ENCODE measurements at places on chromosomes 2 and 18.

DNA sequence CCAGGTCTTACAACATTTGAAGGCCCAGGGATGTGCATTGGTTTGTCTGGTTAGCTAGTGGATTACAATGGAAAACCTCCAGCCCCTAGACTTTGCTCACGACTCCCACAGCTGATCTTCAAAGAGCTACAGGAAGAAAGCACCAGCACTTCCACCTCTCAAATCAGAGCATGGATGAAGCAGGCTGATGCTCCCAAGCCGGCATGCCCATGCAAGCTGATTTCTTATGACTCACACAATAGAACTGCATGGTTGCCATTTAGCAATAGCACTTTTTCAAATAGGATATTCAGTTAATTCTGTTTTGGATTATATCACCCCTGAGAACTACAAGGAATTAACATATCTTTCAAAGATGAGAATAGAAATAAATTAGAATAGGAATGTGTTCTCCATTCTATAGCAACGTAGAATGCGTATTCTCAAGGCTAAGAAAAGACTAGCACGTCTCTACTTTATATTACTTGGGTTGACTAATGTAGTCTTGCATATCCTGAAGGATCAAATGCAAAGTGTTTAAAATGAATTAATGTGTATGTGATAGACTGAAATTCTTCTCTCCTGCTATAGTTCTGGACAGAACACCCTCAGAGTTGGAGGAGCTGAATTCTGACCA is 292.4 kb downstream of the TRIB2 start:
- DNase-seq, result no peak

- DNase-seq, result no peak
These were observed 262.9 kb downstream of the AFF3 start for GRCh38 chr2:99879481-99879880.

DNA sequence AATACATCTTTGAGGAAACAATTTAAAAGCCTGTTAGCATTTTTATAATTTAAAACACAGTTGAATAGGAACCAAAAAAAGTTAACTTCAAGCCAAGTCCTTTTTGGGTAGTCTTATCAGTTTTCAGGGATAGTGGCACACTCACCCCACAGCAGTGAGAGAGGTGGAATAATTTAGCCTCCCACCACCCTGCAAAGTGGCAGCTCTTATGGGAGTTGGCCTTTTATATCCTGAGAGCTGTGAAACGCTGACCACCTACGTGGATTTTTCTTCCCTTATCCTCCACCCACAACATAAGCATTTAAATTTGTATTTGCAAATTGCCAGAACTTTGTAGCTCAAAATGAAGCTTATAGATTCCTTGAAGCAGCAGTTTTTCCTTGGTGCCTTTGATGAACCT is 167.1 kb downstream of the MYO1B start:
- no peak for DNase-seq

- DNase-seq, result no peak
These were observed 22.9 kb upstream of the GNAL start for GRCh38 chr18:11666176-11666575.

DNA sequence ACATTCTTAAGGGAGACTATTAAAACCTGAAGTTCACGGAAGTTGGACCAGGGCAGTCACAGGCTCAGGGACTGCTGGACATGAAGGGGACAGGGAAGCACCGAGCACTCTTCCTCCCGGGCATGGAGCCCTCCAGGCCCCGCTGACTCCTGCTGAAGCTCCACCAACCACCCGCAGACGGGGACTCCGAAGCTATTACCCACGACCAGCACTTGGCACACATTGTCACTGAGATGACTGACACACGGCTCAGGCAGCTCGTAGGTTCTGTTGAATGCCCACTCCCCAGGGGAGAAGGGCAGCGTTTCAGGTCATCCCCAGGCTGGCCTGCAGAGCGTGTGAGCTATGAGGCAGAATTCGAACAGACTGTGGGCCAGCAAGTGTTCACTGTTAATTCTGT is 234.8 kb downstream of the NDUFA10 start:
- DNase-seq, result no peak

DNA sequence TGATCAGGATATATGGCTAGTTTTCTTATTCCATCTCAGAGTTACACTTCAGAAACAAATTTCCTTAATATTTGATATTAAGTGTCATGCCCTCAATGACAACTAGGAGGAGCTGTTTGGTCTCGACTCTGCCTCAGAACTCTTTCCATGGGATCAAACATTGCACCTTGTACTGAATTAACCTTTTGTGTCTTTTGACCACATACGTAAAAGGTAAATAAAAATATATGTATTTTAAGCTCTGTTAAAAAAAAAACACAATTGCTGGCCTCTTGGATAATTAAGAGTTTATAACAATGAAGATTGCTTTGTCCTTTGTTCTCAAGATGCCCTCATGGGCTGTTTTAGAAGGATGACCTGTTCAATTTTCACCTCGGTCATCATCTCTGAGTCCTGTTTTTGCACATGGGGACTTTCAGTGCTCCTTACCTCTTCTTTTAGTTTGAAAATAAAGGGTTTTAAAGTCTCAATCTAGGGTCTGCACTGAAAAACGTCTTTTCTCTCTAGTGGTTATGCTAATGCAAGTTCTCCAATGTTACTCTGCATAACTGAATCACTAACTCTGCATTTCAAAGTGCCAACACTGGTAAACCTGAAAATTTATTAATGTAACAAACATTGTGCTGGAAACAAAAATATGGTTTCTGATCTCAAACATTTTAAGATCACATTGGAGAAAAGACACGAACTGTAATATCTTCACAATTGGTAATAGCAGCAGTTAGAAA is 18.8 kb upstream of the FN1 start:
- DNase-seq, result peak; percentile 15

- no peak for DNase-seq
These were observed 125.1 kb downstream of the GPD2 start for GRCh38 chr2:156561326-156561725.

DNA sequence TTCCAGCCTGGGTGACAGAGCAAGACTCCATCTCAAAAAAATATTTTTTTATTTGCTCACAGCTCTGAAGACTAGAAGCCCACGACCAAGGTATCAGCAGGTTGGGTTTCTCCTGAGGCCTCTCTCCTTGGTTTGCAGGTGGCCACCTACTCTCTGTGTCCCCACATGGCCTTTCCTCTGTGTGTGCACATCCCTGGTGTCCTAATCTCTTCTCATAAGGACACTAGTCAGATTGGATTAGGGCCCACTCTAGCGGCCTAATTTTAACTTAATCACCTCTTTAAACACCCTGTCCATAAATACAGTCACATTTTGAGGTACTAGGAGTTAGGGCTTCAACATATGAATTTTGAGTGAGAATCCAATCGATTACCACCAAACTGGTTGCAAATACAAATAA is 2.0 kb upstream of the RAB3GAP1 start:
- no peak for DNase-seq

GRCh38 chr18:62101321-62101721 is 85.5 kb downstream of the PIGN start:
- no peak for DNase-seq

GRCh38 chr2:165161510-165161909 is 42.3 kb downstream of the SCN3A start:
- DNase-seq, result no peak

DNA sequence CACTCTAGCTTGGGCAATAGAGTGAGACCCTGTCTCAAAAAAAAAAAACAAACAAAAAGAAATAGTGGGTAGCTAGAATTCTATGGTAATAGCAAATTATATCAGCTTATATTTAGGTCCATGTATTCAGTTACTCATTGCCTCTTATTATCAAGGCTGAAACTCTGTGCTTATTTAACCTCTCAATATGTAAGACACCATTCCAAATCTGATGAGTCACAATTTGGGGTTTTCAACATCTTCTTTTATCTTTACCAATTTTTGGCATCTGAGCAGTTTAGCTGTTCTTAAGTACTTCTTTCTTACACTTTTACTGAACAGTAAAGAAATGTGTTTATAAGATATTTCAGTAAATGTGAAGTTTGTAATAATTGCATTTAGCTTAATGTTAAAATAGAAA is 69.3 kb downstream of the TTC27 start:
- no peak for DNase-seq

DNA sequence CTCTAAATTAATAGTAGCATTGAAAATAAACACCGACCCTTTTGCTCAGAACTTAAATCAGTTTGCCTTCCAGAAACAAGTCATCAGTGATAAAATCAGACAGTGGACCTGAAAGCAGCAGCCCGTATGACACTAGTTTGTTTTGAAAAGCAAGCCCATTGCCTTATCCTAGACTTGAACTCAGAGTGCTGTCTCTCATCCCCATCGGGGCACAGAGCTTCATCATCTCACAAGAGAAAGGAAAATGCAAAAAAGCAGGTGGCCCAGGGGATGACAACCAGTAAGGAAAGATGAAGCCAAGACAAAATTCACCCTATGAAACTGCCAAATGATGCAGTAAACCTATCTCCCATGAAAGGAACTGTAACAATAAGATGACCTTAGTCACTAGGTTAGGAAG is 71.2 kb downstream of the CERKL start:
- DNase-seq, result no peak

DNA sequence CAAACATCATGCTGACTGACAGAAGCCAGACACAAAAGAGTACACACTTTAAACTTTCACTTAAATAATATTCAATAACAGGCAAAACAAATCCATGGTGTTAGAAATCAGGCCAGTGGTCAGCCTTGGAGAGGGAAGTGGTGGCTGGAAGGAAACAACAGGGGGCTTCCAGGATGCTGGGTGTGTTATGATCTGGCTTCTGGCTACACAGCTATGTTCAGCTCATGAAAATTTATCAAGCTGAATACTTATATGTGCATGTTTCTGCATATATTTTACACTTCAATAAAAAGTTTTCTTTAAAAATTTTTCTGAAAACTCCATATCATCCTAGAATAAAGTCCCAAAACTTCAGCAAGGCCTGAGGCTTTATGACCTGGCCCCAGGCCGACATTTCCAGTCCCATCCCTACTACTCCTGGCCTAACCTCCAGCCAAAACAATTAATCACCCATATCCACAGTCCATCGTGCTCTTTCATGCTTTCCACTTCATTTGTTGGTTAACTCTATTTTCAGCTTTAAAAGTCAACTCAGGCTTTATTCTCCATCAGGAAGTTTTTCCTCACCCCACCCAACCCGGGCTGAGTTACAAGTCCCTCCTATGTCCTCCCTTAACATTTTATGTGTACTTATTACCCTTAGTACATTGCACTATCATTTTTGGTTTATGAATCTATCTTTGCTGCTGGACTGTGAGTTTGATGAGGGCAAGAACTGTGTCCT is 27.9 kb upstream of the SPTBN1 start:
- no peak for DNase-seq

GRCh38 chr2:5720426-5720825 is 28.2 kb downstream of the SOX11 start:
- no peak for DNase-seq

DNA sequence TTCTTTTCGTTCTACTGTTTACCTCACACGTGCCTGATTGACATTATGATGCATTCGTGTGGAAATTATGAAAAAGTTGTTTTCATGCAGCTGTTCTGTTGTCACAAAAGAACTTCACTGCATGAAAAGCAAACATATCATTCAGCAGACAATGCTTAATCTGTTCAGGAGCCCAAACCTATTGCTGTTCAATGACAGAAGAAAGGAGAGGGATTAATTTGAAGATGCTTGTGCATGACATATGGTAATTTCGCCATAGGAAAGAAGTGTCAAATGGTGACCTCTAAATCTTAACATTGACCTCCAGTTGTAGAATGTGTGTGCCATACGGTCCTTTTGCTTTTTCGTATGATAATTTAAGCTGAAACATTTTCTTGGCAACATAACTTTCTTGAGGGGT is 124.5 kb downstream of the WDR7 start:
- no peak for DNase-seq

GRCh38 chr18:57970356-57971095 is 73.5 kb upstream of the NEDD4L start:
- DNase-seq, result no peak

GRCh38 chr2:168819050-168819715 is 16.7 kb downstream of the NOSTRIN start:
- DNase-seq, result no peak

DNA sequence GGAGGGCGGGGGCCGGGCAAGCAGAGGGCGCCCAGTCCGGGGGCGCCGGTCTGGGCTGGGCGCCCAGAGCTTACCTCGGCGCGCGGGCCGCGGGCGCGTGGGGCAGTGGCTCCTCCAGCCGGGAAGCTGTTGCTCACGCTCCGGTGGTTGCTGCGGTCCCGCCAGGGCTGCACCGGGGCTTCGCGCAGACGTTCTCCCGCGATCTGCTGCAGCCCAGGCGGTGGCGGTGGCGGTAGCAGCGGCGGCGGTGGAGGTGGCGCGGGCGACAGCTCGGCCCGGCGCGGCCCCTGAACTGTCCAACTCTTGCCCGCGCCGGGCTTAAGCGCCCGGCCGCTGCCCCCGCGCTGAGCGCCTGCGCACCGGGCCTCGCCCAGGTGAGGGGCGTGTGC is 391 bp downstream of the ZNF385B start:
- peak; percentile 37 for DNase-seq

- peak; percentile 41 for DNase-seq
These were observed 41.1 kb downstream of the LDAH start for GRCh38 chr2:20781656-20782265.

GRCh38 chr18:24924066-24924716 is 427.8 kb downstream of the ZNF521 start:
- no peak for DNase-seq

DNA sequence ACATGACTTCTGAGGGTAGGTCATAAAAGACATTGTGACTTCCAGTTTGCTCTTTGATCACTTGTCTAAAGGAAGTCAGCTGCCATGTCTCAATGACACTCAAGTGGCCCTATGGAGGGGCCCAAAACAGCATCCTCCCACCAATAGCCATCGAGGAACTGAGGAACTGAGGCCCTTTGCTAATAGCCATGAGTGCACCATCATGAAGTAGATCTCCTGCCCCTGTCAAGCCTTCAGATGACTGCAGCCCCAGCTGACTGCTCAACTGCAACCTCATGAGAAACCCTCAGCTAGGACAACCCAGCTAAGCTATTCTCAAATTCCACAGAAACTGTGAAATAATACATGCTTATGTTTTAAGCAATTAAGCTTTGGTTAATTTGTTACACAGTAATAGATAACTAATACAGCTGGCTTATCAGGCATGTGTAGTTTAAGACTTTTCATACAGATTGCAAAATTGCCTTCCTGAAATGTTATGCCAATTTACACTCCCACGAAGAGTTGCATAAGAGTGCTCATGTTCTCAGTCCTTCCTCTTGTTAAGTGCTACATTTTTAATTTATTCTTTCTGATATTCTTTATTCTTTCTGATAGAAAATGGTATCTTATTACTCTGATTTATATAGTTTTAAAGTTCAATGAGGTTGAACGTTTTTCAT is 105.6 kb upstream of the NDUFV2 start:
- DNase-seq, result no peak

All from NCI-H2081 (cell line).